ENCODE measurements at places on chromosomes 11 and 22. TPM values are rescaled to one million over a fixed set of nuclear protein-coding genes. Genes with fewer than 3 reads are reported as not detected.

DNA sequence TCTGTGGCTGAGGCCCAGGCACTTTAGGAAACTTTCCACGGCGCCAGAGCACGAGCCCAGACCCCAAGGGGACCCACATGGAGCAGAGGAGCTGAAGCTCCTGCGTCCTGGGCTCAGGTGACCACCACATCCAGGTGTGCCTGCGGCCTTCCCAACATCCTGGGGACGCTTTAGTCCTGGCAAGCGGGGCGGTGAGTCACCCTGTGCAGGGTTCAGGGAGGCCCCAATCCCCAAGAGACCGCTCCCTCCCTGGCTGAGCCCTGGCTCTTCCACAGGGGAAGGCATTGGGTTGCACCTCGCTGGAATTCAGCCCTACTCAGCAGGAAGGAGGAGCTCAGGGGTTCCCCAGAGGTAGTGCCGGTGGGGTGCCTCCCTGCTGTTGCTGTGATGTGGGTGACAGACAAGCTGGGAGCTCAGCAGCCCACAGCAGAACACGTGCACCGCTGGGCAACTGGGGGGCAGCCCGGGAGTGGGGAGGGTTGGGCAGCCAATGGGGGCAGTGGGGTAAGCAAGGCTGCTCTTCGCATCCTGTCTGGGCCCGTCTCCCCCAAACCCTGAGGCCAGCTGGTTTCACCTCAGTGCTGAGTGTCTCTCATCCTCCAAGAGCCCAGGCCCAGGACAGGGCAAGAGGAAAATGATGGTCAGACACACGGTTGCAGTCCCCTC lies 802.8 kb downstream of the BRD1 start:
- no peak for DNase-seq

DNA sequence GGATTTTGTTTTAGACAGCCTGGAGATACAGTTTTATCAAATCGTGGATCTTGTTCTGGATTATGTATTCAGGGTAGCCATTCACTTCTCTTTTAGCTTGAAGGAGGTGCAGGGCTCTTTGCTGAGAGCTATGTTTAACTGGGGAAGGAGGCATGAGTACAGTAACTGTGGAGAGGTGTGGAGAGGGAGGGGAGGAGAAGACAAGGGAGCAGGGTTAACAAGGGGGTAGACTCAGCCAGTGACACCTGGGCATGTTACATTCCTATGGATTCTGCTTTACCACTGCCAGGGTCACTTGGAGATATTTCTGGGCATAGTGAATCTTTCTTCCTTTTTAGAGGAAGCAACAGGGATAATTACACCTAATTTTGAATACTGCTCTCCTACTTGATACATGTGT lies 536.0 kb downstream of the TMEM135 start:
- no peak for DNase-seq

GRCh38 chr11:130710497-130711012 lies 205.7 kb downstream of the SNX19 start:
- no peak for DNase-seq

DNA sequence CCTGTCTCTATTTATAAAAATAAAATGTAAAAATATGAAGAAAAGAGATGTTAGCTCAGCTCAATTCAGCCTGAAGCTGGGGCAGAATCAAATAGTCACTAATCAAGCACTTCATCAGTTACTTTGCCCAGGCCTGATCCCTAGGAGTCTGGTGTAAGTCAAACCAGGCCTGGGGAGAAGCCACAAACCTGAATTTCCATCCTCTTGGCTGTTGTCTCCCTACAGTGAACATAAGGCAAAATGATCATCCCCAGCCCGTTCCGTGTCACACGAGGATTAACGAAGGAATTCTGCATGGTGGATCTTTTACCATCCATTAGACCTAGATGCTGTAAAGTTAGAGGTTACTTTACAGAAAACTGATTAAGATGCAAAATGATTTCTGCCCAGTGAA lies 6.5 kb upstream of the NAALADL1 start:
- no peak for DNase-seq

DNA sequence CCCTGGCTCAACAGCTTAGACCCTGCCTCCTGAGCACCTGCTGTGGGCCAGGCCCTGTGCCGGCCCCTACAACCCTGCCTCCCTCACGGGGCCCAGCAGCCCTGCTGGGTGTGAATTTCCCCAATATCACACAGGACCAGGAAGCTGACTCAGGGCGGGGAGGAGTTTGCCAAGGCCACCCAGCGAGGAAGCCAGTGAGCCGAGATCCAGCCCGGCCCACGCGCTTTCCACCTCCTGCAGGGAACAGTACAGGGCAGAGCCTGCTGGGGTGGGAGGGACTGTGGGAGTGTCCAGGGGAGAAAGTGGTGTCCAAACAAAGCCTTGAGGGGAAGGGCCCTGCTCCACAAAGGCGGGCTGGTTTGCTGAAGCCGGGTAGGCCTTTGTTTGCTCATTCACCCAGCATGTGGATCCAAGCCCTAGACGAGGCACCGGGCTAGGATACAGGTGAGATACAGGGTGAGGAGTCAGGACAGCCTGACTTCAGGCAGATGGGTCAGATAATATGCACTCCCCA lies 26.8 kb downstream of the RPL3 start:
- peak; percentile 94 for DNase-seq

DNA sequence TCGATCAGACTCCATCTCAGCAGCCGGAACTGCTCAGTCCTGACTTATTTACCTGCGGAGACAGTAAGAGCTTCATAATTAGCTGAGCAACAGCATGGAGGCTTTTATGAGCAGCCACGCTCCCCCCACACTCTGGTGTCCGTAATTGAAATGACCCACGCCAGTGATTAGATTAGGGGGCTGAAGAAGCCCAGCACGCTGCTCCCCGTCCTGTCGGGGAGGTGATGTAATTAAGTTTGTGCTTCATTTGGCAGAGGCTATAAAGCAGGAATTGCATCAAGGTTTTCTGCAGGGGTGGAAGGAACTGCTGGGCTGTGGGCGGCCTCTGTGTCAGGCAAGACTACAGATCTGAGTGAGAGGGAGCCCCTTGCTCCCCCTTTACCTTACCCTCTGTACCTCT lies 22.8 kb upstream of the HTR3A start:
- DNase-seq = no peak

- no peak for DNase-seq
These were observed 31.7 kb upstream of the GRAMD4 start for GRCh38 chr22:46588279-46589140.

DNA sequence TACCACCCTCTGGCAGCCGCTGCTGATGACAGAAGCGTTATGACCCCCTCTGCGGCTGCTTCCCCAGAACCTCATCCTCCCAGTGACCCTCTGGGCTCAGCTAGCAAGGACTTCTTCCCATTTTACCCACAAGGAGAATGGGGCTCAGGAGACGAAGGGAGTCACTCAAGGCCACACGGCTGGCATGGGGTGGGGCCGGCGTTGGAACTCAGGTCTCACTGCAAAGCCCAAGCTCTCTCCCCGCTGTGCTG lies 16.8 kb upstream of the SUN2 start:
- DNase-seq = no peak

GRCh38 chr11:36034551-36035331 lies 90.9 kb downstream of the LDLRAD3 start:
- no peak for DNase-seq

DNA sequence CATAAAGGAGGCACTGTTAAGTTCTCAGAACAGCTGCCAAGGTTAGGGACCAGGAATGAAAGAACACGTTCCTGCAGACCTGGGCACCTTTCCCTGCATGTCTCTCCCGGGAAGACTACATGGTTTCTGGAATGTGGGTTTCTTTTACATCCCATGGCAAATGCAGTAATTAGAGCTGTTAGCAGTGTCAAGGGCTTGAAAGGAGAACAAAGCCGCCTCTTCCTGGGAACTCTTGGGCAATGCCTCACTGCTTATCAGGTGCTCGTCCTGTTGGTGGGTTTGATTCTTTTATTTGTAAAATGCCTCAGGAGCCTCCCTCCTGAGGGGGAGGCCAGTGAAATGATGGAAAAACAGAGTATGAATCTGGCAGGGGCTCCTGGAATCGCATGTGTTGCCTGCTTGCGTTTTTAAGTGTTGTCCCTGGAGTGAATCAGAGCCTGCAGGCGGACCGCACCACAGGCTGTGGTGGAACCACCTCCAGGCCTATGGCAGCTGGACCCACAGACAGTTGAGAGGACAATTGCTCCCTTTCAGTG lies 723 bp upstream of the C22orf31 start:
- DNase-seq = no peak

- DNase-seq = no peak
These were observed 118.5 kb upstream of the APOA1 start for GRCh38 chr11:116955949-116956348.

GRCh38 chr11:95688015-95688414 lies 101.6 kb downstream of the FAM76B start:
- no peak for DNase-seq

- DNase-seq = no peak
These were observed 58.2 kb upstream of the DRD2 start for GRCh38 chr11:113533425-113533698.

- no peak for DNase-seq
These were observed 32.0 kb downstream of the SPECC1L start for GRCh38 chr22:24302591-24302990.

- DNase-seq = no peak
These were observed 81.7 kb downstream of the MTNR1B start for GRCh38 chr11:93051186-93051585.

GRCh38 chr11:1942558-1943260 lies 4.4 kb upstream of the MRPL23 start:
- no peak for DNase-seq

GRCh38 chr11:75635066-75635862 lies 33.6 kb downstream of the MAP6 start:
- DNase-seq = no peak

DNA sequence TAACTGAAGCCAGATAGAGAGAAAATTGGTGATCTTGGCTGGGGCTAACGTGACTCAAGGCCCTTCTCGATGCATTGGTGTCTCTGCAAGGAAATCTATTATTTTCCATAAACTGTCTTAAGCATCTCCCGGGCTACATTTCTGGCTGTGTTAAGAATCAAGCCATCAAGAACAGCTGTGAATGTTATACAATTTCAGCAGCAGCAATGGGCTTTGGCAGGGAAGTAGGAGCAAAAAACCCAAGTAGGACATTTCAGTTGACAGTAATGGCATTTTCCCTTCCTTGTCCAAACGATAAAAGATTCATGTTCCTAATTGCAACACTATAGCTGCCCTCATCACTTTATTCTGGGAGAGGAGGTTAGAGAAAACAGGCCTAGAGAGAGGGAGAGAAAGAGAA lies 335.0 kb downstream of the CADM1 start:
- DNase-seq = no peak

- DNase-seq = no peak
These were observed 31.6 kb upstream of the MYH9 start for GRCh38 chr22:36419177-36419911.

GRCh38 chr11:76119779-76120178 lies 86.5 kb downstream of the WNT11 start:
- DNase-seq = no peak

DNA sequence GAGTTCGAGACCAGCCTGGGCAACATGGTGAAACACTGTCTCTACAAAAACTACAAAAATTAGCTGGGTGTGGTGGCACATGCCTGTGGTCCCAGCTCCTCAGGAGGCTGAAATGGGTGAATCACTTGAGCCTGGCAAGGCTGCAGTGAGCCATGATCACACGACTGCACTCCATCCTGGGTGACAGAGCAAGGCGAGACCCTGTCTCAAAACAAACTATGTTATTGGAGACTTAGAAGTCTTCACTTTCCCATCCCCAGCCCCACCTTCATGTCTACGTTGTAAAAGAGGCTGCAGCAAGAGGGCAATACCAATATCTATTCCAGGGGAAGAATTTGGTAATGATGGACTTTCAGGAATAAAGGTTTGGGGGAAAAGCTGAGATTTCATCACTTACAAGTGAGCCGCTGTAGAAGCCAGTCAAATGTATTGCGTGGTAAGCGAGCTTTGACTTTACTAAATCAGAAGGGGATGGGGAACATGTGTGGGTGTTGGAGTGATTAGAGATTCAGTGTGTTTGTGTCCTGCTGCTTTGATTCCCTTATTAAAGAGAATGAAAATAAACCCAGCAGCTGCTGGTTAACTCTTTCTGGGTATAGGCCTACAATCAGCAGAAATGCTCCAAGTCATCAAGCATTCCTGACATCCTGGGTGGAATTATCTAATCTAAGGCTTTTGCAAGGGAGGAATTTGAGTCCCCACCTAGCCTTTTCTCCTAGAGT lies 53.7 kb downstream of the UBASH3B start:
- peak; percentile 58 for DNase-seq

- no peak for DNase-seq
These were observed 211.7 kb downstream of the FAT3 start for GRCh38 chr11:92436034-92436920.

- no peak for DNase-seq
These were observed 128.5 kb downstream of the MIAT start for GRCh38 chr22:26785932-26786331.

Gene OR2AG2
- not detected for polyA plus RNA-seq

Gene LMO2
- polyA plus RNA-seq = 48.8 TPM

Gene SOX10
- not detected for polyA plus RNA-seq

Gene DYNC2H1
- polyA plus RNA-seq = 0.36 TPM

Gene SLC22A8
- polyA plus RNA-seq = not detected

Gene ISX
- not detected for polyA plus RNA-seq

Gene BARX2
- not detected for polyA plus RNA-seq

Gene SAA2
- polyA plus RNA-seq = not detected

Gene TRIM49
- not detected for polyA plus RNA-seq
